Activated CD4-positive, alpha-beta T cell treated with anti-CD3 and anti-CD28 coated beads, Interleukin-2, amount 10 ng/mL, durations not matched to agents 24 days and 14 days (primary cell): ENCODE measurements at places on chromosomes 2 and 18. TPM values are rescaled to one million over a fixed set of nuclear protein-coding genes. Genes with fewer than 3 reads are reported as not detected.

The STAT1 gene
- total RNA-seq, result 152 and 160 TPM in 2 replicates

The DUSP11 gene
- 38.1 and 39.5 TPM in 2 replicates for total RNA-seq

DNA sequence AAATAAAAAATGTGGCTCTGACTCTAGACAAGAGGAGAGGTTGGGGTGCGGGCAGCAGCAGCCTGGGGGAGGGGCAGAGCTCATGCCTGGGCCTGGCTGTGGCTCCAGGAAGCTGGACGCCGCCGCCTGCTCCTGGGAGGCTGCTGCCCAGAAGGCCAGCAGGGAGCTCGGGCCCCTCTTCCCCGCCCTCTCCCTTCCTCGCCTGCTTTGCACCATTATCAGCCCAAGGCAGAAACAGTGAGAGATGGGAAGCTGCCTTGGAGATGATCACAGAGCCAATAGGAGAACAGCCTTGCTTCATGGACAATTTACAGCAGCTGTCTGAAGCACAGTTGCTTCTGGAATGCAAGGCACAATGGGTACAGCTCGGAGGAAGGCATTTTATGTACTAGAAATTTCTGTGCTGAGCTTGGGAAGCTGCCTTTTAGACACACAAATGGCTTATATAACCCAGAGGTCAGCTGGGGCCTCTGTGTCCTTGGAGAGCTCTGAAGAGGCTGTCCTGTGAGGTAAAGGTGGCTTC is 55.3 kb upstream of the AFF3 start:
- no peak for DNase-seq

DNA sequence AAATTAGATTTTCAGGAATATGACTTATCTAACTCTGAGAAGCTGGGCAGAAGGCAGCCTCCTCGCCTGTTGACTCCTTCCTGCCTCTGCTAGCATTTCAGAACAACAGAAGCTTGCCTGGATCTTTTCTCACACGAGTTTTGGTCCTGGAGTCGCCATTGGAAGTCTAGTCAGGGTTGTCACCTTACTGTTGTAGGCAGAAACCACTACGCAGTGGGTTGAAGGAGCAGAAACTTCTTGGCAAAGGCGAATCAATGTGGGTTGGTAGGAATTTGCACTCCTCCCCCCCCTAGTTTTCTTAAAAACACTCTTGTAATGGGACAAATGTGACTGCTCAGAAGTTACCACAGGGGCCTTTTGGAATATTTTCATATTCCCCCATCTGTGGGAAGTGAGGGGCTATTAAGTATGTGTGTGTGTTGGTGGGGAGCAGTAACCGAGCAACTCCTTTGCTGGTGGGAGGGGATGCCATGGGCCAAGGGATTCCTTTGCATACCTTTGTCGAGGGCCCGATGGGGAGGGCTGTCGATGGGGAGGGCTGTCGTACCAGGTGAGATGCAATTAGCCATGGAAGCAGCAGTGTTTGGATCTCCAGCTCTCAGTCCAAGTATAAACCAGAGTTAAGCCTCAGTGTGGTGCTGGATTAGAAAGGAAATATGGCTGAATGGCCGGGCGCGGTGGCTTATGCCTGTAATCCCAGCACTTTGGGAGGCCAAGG is 117.4 kb downstream of the FMNL2 start:
- no peak for DNase-seq

DNA sequence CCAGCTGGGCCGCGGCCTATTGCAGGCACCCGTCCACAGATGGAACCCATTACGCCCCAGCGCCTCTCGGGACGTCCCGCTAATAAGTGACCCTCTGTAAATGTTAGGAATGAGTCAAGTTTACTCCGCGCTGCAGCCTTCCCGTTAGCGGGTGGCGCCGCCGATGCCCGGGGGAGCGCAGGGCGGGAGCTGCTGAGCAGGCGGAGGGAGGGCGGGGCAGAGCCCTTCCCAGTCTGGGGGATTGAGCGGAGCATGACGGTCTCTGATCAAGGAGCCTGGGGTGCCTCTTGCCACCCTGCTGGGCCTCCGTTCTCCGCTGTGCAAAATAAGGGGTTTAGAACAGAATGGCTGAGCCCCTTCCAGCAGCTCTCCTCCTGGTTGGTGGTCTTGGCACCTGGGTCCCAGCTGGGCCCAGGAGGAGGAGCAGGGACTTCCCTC is 10.5 kb downstream of the CROCC2 start:
- no peak for DNase-seq

DNA sequence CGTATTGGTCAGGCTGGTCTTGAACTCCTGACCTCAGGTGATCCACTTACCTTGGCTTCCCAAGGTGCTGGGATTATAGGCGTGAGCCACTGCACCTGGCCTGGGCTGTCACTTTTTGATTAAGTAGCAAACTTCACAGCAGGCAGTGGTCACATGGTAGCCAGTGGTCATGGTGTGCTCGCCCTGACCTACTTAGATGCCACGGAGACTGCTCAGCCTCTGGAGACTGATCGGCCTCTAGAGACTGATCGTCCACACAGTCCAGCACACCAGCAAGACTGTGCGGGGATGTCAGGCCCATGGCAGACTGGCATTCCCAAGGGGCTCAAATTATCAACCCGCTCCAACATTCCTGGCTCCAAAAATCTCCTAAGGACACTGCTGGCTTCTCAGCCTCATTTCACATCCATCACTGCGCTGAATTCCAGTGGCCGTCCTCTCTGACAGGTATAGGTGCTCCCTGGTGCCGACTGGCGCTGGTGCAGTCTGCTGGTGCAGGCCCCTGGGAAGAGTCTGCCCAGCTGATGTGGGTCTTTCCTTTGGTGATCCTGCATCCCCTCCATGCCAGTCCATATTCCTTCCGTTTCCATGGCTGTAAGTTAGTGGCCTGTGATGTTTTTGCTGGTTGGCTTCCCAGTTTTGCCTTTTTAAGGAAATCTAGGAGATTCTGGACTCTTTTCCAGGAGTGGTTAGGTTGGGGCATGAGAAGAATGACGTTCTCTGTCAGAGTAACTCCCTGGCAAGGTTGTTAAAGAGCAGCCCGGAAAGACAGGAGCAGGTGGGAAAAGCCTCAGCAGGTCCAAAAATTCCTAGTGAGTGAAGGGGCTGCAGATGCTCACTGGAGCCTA is 374.5 kb upstream of the HS6ST1 start:
- DNase-seq, result peak; percentile 34

The EXOC6B gene
- total RNA-seq, result 7.8 and 8.4 TPM in 2 replicates
